ENCODE measurements at places on chromosomes 5 and 9.

GRCh38 chr9:89790542-89791109, 185.8 kb downstream of the GADD45G start:
- no peak for DNase-seq

DNA sequence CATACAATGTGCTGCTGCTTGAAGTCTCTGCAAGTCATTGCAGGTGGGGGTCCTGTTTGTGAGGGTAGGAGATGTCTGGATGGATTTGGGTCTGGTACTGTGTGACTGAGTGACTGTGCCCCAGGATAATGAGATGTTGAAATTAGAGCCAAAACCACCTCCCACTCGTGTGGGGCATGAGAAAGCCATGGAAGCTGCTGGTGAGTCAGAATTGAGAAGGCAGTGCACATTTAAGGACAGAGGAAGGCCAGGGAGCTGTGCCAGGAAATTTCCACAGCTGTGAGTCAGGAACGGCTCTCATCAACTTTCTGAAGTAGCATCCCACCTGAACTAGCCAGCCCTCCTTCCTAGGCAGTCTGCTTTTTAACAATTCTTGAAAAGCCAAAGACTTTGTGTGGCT, 229.8 kb downstream of the DRD1 start:
- DNase-seq, result no peak

- no peak for DNase-seq
Measured at GRCh38 chr9:81096625-81097024, 592.7 kb downstream of the TLE1 start.

- DNase-seq, result no peak
Measured at GRCh38 chr9:106962122-106962521, 99.2 kb downstream of the ZNF462 start.

DNA sequence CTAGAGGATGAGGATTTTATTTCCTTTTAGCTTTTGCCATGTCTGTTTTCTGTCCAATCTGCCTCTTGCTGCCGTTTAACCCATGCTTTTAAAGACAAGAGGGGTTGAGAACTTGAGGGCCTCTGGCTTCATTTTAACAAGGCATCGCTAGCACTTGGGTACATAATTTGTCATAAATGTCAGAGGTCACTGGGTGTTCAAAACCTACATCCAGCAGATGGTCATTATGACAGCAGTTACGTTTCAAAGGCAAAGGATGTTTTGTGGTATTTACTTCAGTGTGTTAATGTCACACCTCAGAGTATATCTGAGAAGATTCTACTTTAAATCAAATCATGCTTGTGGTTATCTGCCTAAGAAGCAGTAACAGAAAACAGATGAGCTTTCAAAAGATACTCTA, 918.3 kb downstream of the NR2F1-AS1 start:
- no peak for DNase-seq

- no peak for DNase-seq
Measured at GRCh38 chr5:126544087-126544740, 50.8 kb downstream of the ALDH7A1 start.

GRCh38 chr9:76835571-76836283, 70.2 kb downstream of the PRUNE2 start:
- DNase-seq, result no peak

- no peak for DNase-seq
Measured at GRCh38 chr5:30891660-30892059, 301.8 kb upstream of the CDH6 start.

DNA sequence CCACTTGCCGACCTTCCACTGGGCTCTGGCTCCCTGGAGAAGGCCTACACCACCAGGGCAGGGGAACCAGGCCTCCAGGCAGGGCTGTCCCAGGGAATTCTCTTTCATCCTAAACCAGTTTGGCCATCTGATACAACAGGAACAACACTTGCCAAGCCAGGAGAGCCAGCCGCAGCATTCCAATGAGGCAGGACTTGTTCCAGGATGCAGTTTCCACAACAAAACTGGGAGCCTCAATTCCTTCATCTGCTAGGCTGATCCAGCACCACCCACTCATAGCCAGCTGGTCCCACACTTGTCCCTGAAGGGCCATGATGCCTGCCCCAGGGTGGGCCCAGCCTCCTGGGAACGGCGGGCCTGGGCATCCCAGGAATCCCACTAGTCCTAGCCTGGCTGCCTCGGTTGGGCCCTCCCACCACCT, 26.0 kb downstream of the BICD2 start:
- no peak for DNase-seq

GRCh38 chr9:13352451-13352979, 73.0 kb upstream of the MPDZ start:
- no peak for DNase-seq

- DNase-seq, result no peak
Measured at GRCh38 chr9:20358207-20358606, 264.1 kb downstream of the MLLT3 start.

- no peak for DNase-seq
Measured at GRCh38 chr5:114325541-114325940, 36.3 kb upstream of the KCNN2 start.

DNA sequence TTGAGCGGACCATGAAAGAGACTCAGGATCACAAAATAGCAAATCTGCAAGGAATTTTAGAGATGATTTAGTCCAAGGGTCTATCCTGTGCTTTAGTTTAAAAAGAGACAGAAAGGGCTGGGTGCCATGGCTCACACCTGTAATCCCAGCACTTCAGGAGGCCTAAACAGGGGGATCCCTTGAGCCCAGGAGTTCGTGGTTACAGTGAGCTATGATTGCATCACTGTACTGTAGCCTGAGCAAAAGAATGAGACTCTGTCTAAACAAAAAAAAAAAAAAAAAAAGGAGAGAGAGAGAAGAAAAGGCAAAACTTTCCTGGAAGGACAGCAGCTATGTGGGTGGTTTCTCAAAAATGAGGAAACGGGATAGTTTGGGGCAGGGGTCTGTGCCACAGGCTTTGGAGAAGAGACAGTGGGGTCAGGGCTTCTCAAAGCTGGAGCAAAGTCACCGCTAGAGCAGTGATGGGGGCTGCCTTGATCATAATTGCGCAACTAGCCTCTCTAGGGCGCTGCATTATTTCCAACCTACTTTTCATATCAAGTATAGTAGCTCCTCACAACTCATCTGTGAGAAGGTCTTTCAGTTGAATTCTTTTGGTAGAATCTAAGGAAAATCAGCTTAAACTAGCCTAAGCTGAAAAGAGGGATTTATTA, 8.5 kb upstream of the ANKH start:
- no peak for DNase-seq

GRCh38 chr5:8600843-8601242, 731.9 kb downstream of the MTRR start:
- no peak for DNase-seq

DNA sequence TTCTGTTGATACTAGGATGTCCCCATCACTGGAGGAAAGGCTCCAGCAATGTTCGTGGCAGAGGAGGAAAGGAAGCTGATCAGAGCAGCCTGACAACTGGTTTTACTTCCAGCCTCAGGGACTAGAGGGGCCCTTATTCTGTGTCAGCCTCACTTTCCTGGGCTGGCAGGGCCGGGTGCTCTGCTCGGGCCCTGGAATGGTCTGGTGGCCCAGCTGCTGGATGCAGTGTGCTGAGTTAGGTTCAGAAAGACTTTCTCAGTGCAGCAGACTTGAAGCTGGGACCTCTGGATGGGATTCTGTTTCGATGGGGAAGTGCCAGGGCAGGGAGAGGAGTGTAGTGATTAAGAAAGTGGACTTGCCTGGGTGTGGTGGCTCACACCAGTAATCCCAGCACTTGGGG, 81.0 kb downstream of the MACROH2A1 start:
- DNase-seq, result no peak

DNA sequence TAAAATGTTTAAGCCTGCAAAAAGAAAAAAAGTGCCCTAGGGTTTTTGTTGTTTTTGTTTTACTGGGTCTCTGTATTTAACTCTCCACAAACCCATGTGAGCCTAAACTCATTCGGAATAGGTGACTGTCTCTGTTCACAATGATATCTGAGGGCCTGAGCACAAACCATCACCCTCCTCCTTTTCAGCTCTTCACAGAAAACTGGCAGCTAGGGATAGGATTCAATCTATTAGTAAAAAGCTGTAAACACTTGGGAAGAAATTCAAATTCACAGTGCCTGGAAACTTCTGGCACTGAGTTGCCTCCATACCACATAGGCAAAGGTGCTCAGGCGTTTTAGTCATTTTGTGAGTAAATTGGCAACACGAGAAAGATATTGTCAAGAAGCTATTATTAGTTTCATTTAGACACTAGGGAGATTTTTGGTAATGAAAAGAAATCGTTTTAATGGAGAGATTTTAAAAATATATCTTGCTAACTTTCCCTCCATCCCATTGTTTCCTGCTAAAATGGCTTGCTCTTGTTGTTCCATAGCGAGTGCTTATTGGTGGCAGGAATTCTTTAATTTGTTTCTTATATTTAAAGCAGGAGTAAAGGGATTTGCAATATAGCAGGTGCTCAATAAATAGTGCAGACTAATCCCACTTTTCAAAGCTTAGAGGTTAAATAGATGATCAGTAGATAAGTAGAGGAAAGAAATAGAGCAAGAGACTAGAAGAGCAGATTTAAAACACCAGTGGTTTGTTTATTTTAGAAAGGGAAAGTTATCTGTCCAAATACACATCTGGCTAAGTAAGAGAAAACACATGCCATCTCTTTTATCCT, 9.7 kb downstream of the FOXD1 start:
- DNase-seq, result no peak

DNA sequence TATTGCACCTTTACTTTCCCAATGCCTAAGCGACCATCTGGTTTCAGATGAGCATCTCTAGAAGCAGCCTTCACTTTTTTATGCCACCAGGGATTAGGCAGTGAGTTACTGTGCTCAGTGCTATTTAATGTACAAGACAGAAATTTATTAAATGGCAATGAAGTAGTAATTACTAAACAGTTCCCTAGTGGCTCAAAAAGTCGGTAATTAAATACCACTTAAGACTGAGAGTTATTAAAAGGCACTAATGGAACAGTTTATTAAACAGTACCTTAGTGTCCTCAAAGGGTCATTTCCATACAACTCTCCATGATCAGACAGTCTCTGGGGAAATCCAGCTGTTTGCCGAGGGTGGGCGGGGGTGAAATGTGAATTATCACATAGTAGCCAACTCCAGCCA, 42.3 kb downstream of the LHFPL2 start:
- no peak for DNase-seq

GRCh38 chr9:87149799-87150198, 202.5 kb upstream of the GAS1 start:
- no peak for DNase-seq

- no peak for DNase-seq
Measured at GRCh38 chr5:6143523-6143922, 234.8 kb downstream of the MED10 start.

DNA sequence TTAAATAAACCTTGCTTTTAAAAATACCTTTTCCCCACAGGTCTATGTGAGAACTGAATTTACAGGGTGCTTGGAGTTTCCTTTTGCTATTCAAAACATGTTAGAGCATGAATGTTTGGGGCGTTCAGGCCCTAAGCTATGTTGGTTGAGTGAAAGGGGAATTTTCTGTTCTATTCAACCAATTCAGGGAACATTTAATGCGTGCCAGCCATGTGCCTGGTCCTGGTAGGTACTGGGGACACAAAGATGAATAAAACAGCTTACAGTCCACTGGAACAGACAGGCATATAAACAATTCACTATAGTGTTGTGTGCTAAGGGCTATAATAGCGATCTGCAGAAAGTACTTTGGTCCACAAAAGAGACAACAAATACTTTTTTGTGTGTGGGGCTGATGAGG, 108.5 kb downstream of the ZSWIM6 start:
- no peak for DNase-seq

DNA sequence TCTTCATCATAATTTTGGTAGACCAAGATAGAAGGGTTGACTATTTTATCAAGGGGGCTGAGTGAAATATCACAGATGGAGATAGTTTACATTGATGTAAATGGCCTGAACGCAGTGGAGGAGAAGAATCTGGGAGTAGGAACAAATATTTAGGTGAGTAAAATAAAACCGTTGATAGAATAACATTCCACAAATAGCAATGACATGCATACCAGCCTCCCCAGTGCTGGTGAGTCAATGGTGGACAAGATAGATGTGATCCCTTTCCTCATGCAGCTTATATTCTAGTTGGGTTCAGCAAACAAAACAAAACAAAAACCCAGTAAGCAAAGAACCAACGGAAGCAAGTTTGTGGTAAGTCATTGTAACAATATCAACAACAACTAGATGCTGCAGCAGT, 385.2 kb downstream of the FAM170A start:
- no peak for DNase-seq

- DNase-seq, result no peak
Measured at GRCh38 chr5:146832985-146833732, 45.4 kb downstream of the PPP2R2B start.

- no peak for DNase-seq
Measured at GRCh38 chr5:80631278-80632259, 22.9 kb upstream of the MSH3 start.

DNA sequence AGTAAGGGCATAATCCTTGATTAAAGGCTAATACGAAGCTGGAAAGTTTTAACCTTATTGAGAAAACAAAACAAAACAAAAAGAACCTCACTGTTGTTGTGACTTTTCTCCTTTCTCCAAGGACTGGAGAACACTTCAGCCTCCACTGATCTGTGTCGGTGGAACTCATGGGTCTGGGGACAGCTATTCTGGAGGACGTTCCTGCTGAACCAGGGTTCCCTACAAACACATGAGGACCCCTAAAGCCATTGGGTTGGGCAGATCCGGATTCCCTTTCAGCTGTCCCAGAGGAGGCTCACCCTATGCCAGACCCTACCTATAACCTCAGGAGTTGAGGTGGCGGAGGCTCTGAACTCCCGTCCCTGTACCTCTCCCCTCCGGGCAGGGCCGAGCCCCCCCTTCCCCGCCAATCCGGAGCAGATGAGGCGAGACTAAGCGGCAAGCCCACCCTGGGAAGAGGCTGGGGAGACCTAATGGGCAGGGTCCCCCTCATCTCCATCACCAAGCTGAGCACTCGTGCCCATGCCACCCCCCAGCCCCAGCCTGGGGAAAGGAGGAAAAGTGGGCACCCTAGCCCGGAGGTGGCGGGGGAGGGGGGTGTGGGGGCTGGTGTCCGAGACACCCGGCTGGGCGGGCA, 1.6 kb upstream of the TCF7 start:
- DNase-seq, result no peak

- DNase-seq, result no peak
Measured at GRCh38 chr5:14182761-14183160, 39.6 kb downstream of the TRIO start.

DNA sequence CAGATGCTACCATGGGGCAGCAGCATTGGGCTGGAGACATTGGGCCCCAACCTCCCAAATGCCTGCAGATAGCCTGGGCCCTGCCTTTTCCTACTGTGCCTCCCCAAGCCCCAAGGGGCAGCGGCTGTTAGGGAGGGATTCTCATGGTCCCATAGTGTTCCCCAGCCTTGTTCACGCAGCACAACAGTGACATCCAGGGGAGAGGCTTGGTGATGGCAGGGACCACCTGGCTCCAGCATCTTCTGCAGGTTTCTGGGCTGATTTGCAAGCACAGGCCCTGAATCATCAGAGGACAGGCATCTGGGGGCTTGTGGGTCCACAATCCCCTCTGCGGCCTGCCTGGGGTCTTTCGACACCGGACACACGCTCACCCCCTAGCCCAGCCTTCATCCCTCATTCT, 354.6 kb downstream of the SLIT3 start:
- DNase-seq, result no peak

GRCh38 chr5:75952963-75953362, 130.2 kb upstream of the SV2C start:
- no peak for DNase-seq

All from nucleus accumbens (tissue), 56 donors.